Activated CD8-positive, alpha-beta memory T cell treated with anti-CD3 and anti-CD28 coated beads for 4 hours (primary cell): ENCODE measurements at places on chromosomes 2 and 18.
A peak's percentile ranks its signal among the peaks of the same experiment; 100 is the strongest.

DNA sequence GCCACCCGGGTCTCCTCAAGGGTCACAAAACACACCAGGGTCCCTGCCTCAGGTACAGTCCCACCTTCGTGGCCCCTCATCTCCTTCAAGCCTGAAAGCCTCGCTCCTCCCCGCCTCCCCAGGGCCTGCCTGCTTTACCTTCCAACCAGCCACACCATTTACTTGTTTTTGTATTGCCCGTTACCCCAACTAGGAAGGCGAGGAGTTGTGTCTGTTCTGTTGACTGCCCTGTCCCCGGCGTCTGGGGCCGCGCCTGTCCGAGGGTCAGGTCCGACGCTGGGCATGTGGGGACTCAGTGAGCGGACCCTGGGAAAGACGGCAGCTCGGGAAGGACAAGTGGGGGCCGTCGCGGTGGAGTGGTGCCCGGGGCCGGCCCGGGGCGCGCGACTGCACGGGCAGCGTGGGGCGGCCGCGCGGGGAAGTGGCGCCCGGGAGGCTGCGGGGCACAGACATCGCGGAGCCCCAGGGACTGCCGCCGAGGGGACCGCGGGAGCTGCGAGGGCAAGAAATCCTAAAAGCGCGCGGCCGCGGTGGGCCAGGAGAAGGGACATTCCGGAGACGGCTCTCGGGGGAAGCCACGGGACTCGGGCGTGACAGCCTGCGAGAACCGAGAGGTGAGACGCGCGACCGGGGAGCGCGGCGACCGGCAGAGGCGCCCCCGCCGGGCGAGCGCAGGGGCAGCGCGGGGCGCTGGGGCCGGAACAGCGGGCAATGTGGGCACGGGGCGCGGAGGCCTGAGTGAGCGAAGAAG, 797 bp upstream of the GRHL1 start:
- DNase-seq: no peak

DNA sequence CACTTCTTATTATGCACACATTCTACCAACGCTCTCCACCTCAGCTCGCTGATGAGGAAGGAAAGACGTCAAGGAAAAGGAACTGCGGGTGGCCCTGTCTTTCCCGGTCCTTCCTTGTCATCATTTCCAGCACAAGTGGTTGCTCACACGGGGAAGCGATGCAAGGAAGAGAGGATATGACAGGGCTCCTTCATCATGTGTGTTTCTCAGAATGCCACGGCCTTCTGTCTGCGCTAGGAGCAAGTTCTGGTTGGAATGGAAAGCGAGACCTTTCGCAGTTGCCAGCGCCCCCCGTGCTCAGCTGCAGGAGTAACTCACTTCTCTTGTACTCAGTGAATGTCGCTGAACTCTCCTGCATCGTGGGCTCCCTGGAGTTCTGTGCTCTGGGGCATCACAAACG, 191.8 kb upstream of the GLI2 start:
- no peak for DNase-seq

GRCh38 chr2:121099329-121100290, 185.4 kb downstream of the TFCP2L1 start:
- no peak for DNase-seq

DNA sequence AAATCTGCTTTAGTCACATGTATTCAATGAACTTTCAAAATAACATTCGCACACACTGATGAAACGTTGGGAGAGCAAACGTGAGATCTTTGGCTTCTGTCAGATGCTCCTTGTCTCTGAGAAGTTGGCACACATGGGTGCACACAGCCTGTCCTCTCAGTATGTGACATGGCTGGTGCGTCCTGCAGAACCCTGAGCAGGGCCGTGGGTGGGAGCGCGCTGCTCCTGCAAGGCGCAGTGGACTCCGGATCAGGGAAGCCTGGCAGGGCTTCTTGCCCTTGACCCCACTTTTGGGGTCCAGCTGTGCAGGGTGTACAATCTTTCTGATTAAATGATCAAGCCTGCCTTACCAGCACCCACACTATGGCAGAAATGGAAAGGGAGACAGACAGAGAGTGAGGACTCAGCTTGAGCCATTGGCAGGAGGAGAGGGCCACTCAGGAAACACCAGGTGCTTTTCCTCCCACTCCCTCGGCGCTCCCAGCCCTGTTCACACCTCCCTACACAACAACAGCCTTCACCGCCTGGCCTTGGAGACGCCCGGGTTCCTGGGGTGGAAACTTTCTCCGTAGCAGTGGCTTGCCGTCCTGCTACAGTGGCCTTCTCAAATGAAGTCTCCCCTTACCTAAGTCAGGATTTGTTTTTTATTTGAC, 108.4 kb upstream of the SNTG2 start:
- no peak for DNase-seq

GRCh38 chr2:47309952-47310800, 92.8 kb upstream of the MSH2 start:
- no peak for DNase-seq

- DNase-seq: no peak
Measured at GRCh38 chr2:237092506-237092905, 6.8 kb downstream of the COPS8 start.

DNA sequence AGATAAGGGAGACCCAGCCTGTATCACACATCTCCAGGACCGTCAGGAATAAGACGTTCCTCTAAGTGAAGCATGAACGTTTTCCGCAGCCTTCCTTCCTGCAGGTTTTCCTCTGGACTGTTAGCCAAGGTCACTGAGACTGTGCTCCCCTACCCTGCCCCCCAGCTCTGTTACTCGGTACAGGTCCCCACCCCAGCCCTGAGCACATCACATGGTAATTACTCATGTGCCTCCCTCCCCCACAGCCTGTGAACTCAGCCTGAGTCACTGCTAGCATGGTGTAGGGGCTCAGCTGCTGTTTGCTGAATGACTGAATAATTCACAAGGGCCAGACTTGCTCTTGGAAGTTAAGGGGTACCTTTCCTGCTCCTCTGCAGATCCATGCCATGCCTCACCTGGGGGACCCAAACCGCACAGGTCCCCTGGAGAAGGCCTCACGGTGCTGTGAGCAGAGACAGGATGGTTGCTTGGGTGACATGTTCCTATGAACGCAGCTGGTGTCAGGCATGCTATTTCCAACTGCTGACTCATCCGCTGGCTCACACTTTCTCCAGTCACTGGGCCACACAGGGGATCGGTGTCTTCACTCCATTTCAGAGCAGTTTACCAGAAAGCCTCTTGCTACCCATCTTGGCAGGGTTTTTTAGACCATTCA, 88.2 kb downstream of the PLB1 start:
- DNase-seq: peak; percentile 60

GRCh38 chr2:158995677-158996049, 27.2 kb downstream of the TANC1 start:
- no peak for DNase-seq

DNA sequence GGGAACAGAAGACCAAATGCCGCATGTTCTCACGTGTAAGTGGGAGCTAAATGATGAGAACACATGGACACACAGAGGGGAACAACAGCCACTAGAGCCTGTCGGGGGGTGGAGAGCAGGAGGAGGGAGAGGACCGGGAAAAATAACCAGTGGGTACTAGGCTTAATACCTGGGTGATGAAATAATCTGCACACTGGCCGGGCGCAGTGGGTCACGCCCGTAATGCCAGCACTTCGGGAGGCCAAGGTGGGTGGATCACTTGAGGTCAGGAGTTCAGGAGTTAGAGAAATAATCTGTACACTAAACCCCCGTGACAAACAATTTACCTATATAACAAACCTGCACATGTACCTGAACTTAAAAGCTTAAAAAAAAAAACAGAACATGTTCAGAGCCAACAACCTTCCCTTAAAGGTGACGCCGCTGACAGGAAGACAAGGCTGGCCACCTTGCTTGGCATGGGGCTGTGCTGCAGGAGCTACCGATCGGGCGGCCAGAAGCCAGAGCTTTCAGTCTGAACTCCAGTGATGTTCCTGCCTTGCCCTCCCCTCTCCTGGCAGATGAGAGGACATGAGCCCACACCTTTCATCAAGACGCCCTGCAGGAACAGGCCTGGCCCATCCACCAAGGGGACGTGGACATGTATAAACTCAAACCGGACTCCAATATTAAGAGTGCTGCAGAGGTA, 11.2 kb downstream of the SLC66A2 start:
- DNase-seq: no peak

- no peak for DNase-seq
Measured at GRCh38 chr2:223096235-223096970, 44.4 kb downstream of the KCNE4 start.

DNA sequence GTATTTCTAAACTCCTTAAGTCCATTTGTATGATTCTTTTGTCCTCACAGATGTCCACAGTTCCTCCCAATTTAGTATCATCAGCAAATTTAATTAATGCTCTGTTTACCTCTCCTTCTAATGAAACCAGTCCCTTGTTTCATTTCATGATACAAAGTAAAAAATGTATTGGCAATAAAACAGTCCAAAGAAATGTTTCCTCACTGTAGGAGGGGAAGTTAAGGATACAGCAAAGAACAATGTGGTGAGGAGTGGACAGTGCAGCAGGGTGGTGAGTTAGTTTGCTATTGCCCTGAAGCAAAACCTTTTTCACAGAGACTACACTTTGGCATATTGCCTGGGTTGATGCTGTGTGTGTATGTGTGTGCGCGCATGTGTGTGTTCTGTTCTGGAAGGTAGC, 401.5 kb downstream of the ARHGAP15 start:
- no peak for DNase-seq

DNA sequence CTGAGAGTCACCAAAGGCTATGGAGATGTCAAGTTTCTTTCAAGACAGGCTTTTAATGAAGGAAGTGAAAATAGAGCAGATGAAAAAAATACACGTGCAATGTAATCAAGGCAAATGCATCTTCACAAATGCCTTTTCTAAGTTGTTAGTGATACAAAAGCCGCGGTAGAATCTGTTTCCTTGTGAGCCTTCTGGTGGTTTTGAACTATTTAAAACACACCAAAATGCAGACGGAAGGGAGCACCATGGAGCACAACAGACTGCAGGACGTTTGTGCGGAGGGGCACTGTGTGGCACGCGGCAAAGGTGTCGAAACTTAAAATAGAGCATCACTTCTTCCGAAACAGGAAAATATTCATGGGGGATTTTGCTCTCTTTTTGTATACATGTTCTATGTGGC, 65.0 kb upstream of the BOD1L2 start:
- no peak for DNase-seq

- DNase-seq: no peak
Measured at GRCh38 chr2:238180554-238180953, 21.8 kb downstream of the ERFE start.

GRCh38 chr2:133837441-133838094, 269.3 kb upstream of the NCKAP5 start:
- no peak for DNase-seq

DNA sequence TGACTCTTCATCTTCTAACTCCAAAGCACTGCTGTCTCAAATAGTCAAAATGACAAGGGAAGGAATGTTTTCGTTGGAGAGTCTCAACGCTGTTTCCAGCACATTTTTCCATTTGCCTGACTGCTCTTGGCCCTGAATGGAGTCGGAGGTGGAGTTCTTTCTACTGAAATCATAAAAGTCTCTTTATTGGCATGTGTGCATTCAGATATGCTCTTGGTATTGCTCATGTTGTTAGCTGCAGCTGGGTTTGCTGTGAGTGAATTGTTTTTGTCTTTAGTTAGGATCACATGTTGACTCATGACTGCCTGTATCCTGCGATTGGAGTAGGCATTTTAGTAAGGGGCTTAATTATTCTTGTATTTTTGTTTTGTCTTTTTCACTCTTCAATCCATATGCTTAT, 16.8 kb downstream of the TMEM17 start:
- no peak for DNase-seq

- DNase-seq: no peak
Measured at GRCh38 chr2:101466426-101466825, 8.5 kb downstream of the RFX8 start.
